Anterior cingulate cortex (tissue), 58 donors: ENCODE measurements at places on chromosomes 13 and 19.

- no peak for DNase-seq
These were observed 48.7 kb upstream of the GPR183 start for GRCh38 chr13:99356012-99356261.

DNA sequence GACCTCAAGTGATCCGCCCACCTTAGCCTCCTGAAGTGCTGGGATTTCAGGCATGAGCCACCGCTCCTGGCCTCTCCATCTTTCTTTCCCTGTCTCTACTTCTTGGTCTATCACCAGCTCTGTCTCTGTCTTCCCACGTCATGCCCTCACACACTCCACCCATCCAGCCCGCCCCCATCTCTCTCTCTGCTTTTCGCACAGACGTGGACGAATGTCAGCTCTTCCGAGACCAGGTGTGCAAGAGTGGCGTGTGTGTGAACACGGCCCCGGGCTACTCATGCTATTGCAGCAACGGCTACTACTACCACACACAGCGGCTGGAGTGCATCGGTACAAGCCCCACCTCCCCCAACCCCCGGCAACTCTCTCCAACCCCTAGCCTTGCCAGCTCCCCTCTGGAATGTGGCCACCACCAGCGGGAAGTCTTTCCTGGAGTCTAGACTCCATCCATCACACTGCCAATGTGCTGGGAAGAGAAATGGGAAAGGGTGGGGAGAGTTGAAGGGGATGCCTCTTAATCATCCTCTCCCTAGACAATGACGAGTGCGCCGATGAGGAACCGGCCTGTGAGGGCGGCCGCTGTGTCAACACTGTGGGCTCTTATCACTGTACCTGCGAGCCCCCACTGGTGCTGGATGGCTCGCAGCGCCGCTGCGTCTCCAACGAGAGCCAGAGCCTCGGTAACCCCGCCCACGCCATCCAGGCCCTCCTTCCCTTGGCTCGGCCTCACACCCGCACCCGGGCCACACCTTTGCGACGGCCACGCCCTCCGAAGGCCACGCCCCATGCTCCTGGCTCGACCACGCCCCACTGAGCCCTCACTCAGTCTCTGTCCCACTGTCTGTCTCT, 22.5 kb downstream of the LTBP4 start:
- no peak for DNase-seq

- no peak for DNase-seq
These were observed 802 bp upstream of the FREM2 start for GRCh38 chr13:38685974-38686576.

GRCh38 chr19:33357556-33357955, 16.0 kb upstream of the CEBPG start:
- DNase-seq: no peak

DNA sequence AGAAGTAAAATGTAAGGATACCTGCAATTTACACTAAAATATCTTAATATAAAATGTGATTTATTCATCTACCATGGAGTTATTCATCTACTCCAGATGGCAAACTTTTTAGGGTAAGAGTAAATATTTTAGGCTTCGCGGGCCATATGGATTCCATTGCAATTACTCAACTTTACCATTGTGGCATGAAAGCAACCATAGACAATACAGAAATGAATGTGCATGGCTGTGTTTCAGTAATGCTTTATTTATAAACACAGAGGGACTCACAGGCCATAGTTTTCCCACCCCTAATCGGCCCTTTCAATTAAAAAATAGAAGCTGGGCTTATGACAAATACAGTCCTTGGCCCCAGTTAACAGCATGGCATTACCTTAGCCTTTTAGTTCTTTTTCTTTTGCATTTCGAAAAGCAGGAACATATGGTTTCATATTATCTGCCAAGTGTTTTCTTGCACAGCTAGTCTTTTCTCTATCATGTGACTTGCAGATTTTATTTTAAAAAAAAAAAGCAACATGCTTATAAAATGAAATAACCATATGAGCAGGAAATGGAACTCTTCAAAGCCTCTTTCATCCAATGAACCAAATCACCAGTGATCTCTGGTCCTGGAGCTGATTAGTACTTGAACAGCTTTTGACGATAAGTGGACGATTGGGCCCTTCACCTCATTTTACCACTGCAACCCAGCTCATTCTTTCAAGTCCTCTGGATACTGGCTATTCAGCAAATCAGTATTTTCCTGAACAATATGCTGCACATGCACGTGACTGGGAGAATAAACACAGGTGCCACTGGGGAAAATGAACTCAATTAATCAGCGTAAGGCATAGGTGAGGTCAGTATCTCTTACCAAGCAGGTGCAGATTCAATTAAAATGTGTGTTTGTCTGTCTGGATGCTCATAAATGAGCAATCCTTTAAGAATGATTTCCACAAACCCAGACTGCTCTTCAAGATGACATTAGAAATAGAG, 63.9 kb downstream of the LHFPL6 start:
- no peak for DNase-seq

DNA sequence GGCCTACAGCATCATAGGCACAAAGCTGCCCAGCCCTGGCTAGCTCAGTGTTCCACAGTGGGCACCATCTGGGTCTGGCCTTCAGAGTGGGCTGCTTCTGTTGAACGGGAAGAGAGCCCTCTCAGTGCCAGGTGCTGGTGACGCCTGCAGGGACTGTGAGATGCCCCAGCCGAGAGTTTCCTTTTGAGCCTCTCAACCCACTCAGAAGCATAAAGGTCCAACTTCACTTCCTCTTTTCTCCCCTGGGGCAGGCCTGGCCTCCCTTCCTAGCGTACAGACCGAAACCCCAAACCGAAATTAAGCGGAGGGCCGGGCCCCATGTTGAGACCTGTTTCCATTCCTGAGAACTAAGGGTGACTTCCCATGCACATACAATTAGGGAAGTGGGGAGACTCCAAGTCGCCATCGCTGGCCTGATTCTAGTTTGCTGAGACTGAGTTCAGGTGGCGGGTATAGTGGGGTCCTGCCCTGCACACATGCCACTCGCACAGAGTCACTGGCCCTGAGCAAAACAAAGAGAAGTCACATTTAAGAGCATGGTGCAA, 6.9 kb downstream of the RAB8A start:
- no peak for DNase-seq

- DNase-seq: no peak
These were observed 12.6 kb upstream of the OLFM4 start for GRCh38 chr13:53015971-53016370.

DNA sequence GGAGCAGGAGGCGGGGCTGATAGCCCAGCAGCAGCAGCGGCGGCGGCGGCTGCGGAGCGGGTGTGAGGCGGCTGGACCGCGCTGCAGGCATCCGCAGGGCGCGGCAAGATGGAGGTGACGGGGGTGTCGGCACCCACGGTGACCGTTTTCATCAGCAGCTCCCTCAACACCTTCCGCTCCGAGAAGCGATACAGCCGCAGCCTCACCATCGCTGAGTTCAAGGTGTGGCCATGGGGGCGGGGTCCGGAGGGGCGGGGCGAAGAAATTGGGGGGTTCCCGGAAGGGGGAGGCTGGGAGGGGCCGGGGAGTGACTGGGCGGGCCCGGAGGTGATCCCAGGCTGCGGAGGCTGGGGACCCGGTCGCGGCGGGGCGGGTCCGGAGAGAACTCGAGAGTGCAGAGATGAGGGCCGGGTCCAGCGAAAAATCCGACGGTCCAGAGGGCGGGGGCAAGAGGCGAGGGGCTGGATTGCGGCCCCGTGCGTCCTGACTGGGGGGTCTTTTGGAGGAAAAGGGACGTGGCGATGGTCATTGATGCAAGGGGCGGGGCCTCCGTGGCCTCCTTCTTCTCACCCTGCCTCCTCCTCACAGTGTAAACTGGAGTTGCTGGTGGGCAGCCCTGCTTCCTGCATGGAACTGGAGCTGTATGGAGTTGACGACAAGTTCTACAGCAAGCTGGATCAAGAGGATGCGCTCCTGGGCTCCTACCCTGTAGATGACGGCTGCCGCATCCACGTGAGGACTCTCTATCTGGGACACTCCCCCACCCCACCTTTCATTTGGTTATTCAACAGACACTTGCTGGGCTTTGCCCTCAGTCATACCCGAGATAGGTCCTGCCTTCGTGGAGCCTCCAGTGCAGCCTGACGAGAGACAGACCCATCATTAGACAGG, at the start of gene TBCB:
TSS of gene TBCB (plus strand) at position 16 of the 891 bp plus-strand sequence. CDS start at position 109, 93 bp downstream.
- no peak for DNase-seq

DNA sequence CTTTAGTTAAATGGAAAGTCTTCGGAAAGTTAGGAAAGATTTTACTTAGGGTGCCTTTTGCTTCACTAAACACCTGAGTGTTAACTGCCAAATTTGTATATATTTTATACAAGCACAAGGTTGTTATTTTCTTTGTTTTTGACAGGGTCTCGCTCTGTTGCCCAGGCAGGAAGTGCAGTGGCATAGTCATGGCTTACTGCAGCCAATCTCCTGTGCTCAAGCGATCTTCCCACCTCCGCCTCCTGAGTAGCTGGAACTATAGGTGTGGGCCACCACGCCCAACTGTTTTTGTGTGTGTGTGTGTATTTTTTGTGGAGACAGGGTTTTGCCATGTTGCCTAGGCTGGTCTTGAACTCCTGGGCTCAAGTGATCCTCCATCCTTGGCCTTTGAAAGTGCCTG, 16.2 kb downstream of the KCTD4 start:
- no peak for DNase-seq

- DNase-seq: no peak
These were observed 3.0 kb upstream of the RASL11A start for GRCh38 chr13:27267596-27267995.

- DNase-seq: no peak
These were observed 1.6 kb downstream of the LMNB2 start for GRCh38 chr19:2454962-2455850.
